Thoracic aorta (tissue), 2 donors: ENCODE measurements at places on chromosomes 12 and 14.

GRCh38 chr14:81890020-81890419 lies 356.4 kb upstream of the SEL1L start:
- DNase-seq, result no peak
- H3K36me3 ChIP-seq, result no peaks in the 10 kb centered on the region
- no peak overlapping the region for H3K27ac ChIP-seq
- no peaks in the 10 kb centered on the region for H3K27me3 ChIP-seq

DNA sequence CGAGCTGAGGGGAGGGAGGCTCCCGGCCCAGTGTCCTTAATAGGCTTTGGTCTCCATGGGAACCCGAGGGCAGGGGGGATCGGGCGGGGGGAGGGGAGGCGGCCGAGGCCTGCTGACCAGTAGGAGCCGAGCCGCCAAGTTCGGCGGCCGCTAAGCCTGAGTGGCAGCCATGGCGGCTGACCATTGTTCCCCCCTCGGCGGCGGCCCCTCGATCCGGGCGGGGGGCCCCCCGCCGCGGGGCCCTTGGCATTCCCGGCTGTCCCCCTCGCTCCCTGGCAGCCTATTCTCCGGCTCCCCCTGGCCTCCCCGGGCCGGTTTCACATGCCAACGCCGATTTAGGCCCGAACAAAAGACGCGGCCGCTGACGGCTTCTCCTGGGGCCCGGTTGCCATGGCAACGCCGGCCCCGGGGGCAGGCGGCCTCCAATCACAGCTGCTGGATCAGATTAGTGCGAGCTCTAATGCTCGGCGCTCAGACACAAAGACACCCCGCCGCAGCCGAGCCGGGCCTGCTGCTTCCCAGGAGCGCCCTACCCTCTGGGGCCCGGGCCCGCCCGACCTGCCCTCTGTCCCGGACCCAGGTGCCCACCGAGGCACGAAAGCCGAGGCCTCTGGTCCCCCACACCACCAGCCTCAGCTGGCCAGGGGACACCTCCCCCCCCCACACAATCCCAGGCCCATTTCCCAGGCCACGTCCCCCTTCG lies 7.3 kb downstream of the MSI1 start:
- H3K27ac ChIP-seq, result no peak overlapping the region
- peak overlapping the region; percentile 65 for H3K4me3 ChIP-seq
- H3K4me1 ChIP-seq, result peaks cover 5% of the 10 kb centered on the region
- peaks cover 4% of the 10 kb centered on the region for H3K27me3 ChIP-seq
- no peak for DNase-seq

DNA sequence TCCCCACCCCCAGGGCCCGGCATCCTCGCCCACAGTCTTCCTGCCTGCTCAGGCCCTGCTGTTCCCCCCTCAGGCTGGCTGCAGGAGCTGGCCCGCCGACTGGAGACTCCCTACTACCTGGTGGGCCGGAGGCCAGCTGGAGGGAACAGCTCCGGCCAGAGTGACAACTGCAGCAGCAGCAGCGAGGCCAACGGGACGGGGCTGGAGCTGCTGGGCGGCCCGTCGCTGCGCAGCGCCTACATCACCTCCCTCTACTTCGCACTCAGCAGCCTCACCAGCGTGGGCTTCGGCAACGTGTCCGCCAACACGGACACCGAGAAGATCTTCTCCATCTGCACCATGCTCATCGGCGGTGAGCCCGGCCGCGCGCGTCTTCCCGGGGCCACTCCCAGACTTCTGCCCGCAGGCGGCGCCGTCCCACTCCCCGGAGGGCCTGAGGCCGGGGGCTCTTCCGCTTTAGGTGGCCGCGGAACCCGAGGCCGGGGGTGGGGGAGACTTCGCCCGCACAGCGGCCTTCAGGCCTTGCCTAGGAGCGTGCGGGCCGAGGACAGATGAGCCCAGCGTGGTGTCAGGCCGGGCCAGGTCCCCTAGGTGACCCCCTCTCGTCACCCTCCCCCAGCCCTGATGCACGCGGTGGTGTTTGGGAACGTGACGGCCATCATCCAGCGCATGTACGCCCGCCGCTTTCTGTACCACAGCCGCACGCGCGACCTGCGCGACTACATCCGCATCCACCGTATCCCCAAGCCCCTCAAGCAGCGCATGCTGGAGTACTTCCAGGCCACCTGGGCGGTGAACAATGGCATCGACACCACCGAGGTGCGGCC lies 10.2 kb downstream of the KCNH3 start:
- H3K27ac ChIP-seq, result no peak overlapping the region
- no peaks in the 10 kb centered on the region for H3K27me3 ChIP-seq

GRCh38 chr12:1351926-1352325 lies 242.5 kb downstream of the FBXL14 start:
- H3K4me3 ChIP-seq, result no peak overlapping the region
- DNase-seq, result no peak
- no peaks in the 10 kb centered on the region for H3K27me3 ChIP-seq
- H3K36me3 ChIP-seq, result no peaks in the 10 kb centered on the region
- no peak overlapping the region for H3K27ac ChIP-seq
- H3K4me1 ChIP-seq, result no peaks in the 10 kb centered on the region

DNA sequence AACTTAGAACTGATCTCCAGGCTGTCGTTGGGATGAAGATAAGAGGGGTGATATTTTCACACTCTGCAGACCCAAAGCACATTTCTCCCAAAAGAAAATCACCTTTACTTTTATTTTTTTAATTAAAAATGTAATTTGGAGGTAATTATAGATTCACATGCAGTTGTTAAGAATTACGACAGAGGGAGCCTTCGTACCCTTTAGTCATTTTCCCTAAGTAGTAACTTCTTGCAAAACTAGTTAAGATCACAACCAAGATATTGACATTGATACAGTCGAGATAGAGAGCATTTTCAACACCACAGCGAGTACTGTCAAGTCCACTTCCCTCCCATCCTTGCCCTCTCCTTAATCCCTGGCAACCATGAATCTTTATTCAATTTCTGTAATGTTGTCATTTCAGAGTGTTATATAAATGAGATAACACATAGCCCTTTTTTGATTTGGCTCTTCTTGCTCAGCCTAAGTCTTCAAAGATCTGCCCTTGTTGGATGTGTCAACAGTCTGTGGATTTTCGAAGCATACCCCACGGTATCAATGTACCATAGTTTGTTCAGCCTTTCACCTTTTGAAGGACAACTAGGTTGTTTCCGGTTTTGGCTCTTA lies 39.6 kb downstream of the DNAH10 start:
- no peaks in the 10 kb centered on the region for H3K4me1 ChIP-seq
- no peaks in the 10 kb centered on the region for H3K36me3 ChIP-seq
- no peak overlapping the region for H3K4me3 ChIP-seq
- no peak for DNase-seq

DNA sequence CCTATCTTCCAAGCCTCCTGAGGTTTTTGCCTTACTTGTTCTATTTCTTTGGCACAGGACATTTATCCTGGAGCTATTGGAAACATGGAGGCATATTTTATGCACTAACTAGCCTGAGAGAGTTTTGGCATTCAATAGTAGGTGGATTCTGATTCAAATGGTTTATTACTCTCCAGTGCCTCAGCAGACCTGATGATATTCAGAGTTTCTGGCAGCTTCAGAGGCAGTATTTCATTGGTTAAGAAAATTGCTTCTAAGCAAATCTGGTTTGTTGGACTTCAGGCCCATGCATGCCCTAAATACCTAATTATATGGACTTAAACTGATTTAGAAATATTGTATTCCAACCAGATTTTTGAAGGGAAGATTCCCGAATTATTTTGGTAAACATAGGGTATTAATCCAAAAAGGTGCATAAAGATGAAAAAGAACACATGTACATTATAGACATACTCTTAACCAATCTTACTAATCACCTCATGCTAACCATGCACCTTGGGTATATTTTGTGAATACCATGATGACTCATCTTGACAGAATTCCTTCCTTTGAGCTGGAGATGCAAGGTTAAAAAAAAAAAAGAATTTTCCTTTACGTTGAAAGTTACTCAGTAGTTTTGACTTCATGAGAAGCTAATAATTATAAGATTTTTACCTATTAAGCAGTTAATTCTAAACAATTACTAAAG lies 44.3 kb upstream of the KTN1 start:
- no peaks in the 10 kb centered on the region for H3K27me3 ChIP-seq
- no peaks in the 10 kb centered on the region for H3K36me3 ChIP-seq
- no peaks in the 10 kb centered on the region for H3K4me1 ChIP-seq
- no peak overlapping the region for H3K4me3 ChIP-seq

- no peaks in the 10 kb centered on the region for H3K36me3 ChIP-seq
- H3K4me1 ChIP-seq, result no peaks in the 10 kb centered on the region
- H3K4me3 ChIP-seq, result no peak overlapping the region
- no peak overlapping the region for H3K27ac ChIP-seq
- H3K27me3 ChIP-seq, result no peaks in the 10 kb centered on the region
- DNase-seq, result no peak
Observed at GRCh38 chr12:3882896-3883564, 9.8 kb upstream of the PARP11 start.

- no peaks in the 10 kb centered on the region for H3K27me3 ChIP-seq
- DNase-seq, result no peak
- H3K4me3 ChIP-seq, result no peak overlapping the region
- no peaks in the 10 kb centered on the region for H3K36me3 ChIP-seq
- no peaks in the 10 kb centered on the region for H3K4me1 ChIP-seq
Observed at GRCh38 chr12:103273645-103274044, 222.1 kb downstream of the C12orf42 start.

GRCh38 chr12:41061192-41061591 lies 126.9 kb upstream of the PDZRN4 start:
- H3K36me3 ChIP-seq, result no peaks in the 10 kb centered on the region
- H3K27ac ChIP-seq, result no peak overlapping the region
- H3K4me3 ChIP-seq, result no peak overlapping the region
- H3K4me1 ChIP-seq, result peaks cover 52% of the 10 kb centered on the region

DNA sequence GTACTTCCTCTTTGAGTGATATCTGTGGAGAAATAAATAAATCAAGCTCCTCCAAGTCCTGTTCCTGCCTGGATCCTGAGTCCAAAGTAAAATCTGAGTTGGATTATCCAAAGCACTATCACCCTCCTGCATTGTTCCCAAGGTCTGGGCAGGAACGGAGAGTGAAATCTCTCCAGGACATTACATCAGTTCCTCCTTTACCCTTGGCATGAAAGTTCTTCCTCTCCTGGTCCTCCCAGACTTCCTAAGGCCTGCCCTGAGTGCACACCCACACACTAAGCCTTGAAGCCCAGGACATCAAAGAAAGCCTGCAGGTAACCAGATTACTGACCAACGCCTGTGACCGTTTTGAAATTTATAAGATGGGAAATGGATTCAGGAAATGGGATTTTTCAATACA lies 206.8 kb upstream of the BCL2L14 start:
- no peak for DNase-seq
- peak overlapping the region; percentile 27 for H3K4me3 ChIP-seq
- H3K27ac ChIP-seq, result peak overlapping the region; percentile 90

DNA sequence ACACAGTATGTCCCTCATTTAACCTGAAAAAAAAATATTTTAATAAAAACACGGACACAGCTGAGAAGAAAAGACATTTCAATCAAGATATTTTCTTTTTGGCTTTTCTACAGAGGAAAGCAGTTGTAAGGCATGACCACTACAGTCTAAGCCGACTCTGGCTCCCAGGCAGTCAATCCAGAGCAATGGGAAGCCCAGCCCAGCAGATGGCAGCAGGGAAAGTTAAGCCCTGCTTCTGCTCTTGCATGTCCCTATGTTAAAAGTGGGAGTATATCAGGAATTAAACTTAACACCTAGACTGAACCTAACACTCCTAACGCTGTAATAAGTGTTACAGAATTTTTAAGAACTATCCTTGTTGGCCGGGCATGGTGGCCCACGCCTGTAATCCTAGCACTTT lies 19.5 kb upstream of the HAL start:
- peaks cover 20% of the 10 kb centered on the region for H3K36me3 ChIP-seq
- no peak for DNase-seq
- peaks cover 2% of the 10 kb centered on the region for H3K4me1 ChIP-seq
- H3K27me3 ChIP-seq, result no peaks in the 10 kb centered on the region
- H3K4me3 ChIP-seq, result no peak overlapping the region

DNA sequence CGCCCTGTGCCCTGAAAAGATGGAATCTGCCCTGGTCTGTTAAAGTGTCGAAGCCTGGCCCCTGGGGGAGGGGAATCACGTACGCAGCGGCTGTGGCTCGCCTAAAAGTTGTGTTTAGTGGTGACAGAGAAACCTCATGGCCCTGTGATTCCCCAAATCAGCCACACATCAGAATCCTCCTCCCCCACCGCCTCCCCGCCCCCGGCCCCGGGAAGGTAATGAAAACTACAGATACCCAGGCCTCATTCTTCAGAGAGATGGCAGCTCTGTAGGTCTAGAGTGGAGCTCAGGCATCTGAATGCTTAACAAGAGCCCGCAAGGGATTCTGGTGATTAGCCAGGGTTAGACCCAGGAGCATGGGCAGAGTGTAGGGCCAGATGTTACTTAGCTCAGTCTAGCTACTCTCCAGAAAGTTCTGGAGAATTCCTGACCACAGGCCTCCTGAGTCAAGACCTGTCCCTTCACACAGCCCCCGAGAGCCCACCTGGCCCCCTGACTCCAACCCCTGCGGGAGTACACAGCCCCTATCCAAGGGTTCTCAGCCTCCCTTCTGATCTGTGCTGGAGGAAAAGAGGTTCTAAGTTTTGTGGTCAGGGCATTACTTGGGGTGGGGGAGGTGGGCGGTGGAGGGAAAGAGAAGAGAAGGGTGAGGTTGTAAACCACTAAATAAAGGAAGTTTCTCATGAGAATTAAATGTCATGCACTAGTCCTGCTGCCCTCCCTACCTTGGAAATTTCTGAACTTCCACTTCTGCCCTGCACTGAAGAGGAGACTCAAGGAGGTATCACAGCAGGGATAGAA lies 114.8 kb downstream of the PLXNC1 start:
- no peaks in the 10 kb centered on the region for H3K36me3 ChIP-seq
- no peaks in the 10 kb centered on the region for H3K27me3 ChIP-seq
- H3K27ac ChIP-seq, result peak overlapping the region; percentile 73
- peaks cover 46% of the 10 kb centered on the region for H3K4me1 ChIP-seq

- H3K36me3 ChIP-seq, result no peaks in the 10 kb centered on the region
- H3K4me3 ChIP-seq, result no peak overlapping the region
- no peaks in the 10 kb centered on the region for H3K4me1 ChIP-seq
- no peak for DNase-seq
Observed at GRCh38 chr12:62805517-62805916, 129.4 kb downstream of the PPM1H start.

DNA sequence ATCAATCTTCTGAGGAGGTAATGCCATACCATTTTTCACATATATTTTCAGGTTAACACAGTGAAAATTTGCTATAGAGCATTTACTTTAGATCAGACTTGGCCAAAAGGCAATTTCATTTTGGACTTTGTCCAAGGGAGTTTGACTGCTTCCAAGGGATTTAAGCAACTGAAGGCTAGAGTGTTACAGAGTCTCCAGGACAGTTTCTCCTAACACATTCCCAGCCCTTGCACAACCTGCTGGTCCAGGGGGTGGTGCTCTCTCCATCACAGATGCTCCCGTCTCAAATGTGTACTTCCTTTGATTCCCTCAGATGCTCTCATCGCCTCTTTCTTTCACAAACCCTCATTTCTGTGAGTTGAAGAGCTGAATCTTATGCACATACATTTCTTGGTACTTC lies 143.1 kb downstream of the TPH2 start:
- DNase-seq, result no peak
- H3K36me3 ChIP-seq, result no peaks in the 10 kb centered on the region
- no peak overlapping the region for H3K4me3 ChIP-seq
- no peak overlapping the region for H3K27ac ChIP-seq
- H3K4me1 ChIP-seq, result no peaks in the 10 kb centered on the region

GRCh38 chr14:37890095-37890494 lies 294.7 kb downstream of the TTC6 start:
- H3K36me3 ChIP-seq, result no peaks in the 10 kb centered on the region
- no peak overlapping the region for H3K4me3 ChIP-seq
- no peaks in the 10 kb centered on the region for H3K27me3 ChIP-seq
- no peaks in the 10 kb centered on the region for H3K4me1 ChIP-seq
- H3K27ac ChIP-seq, result no peak overlapping the region

GRCh38 chr12:132021031-132021871 lies 71.5 kb downstream of the EP400 start:
- H3K4me1 ChIP-seq, result no peaks in the 10 kb centered on the region
- peaks cover 63% of the 10 kb centered on the region for H3K36me3 ChIP-seq
- no peak for DNase-seq
- no peak overlapping the region for H3K27ac ChIP-seq
- no peaks in the 10 kb centered on the region for H3K27me3 ChIP-seq
